SW 1271 (cell line): ENCODE measurements at places on chromosomes 5 and 9.

- DNase-seq, result no peak
These were observed 60.8 kb downstream of the ECPAS start for GRCh38 chr9:111423389-111423788.

DNA sequence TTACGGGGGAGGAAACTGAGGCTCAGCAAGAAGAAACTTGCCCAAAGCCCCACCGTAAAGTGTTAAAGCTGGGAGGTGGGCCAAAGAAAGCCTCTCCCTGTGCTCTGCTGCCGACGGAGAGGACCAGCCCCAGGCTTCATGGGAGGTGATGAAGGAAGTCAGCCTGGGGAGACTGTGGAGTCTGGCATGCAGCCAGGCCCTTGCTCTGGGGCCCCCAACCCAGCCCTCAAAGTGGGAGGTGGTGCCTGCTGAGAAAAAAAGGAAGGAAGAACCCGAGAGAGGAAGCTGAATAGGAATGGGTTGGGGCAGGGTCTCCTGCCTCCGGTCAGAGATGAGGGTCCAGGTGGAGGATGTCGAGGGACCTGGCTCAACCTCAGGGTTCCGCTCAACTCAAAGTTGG, 3.8 kb downstream of the RNF44 start:
- DNase-seq, result no peak

DNA sequence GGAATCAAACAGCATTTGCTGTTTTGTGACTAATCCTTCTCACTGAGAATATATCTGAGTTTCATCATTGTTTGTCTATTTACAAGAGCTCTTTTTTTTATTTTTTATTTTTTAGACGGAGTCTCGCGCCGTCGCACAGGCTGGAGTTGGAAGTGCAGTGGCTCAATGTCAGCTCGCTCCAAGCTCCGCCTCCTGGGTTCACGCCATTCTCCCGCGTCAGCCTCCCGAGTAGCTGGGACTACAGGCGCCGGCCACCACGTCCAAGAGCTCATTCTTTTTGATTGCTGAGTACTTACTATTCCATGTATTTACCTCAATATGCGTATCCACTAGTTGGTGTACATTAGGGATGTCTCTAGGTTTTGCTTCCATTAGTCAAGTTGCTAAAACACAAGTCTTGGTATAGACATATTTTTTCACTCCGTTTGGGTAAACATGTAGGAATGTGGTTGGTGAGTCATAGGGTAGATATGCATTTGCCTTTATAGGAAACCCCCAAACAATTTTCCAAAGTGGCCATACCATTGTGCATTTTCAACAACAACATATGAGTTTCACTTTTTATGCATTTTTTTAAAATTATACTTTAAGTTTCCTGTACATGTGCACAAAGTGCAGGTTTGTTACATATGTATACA, 1005.0 kb upstream of the CDH10 start:
- no peak for DNase-seq

DNA sequence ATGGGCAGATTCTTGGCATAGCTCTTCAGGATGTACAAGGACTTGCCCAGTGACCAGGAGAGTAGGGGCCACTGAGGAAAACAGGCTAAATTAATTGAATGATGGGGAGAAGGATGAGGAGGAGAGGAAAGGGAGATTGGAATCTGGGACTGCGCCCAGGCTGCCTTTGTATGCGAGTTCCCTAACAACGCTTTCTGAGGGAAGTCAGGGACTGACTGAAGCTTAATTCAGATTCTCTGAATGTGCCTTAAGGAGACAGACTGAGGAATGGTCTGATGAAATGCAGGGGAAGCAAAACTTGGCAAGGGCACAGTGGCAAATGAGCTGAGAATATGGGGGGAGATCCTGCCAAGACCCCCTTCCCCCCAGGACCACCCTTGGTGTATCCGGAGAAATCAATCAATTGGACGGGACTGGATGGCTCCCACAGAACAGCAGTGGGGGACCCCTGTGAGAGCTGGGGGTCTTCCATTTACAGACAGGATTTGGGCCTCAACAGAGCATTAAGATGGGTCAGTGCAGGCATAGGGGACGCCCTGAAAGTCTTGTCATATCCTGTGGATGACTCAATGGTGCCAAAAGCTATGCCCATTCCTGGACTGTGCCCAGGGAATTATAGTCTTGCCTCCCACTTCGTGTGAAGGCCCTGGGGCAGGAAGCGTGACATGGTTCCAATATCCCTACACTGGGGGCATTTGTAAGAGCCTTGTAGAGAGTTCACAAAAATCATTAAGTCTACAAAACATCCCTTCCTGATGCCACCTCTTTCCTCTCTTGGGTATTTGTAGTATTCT, 215.5 kb upstream of the TNC start:
- no peak for DNase-seq

- DNase-seq, result no peak
These were observed 138.8 kb upstream of the RETREG1 start for GRCh38 chr5:16755641-16756040.

DNA sequence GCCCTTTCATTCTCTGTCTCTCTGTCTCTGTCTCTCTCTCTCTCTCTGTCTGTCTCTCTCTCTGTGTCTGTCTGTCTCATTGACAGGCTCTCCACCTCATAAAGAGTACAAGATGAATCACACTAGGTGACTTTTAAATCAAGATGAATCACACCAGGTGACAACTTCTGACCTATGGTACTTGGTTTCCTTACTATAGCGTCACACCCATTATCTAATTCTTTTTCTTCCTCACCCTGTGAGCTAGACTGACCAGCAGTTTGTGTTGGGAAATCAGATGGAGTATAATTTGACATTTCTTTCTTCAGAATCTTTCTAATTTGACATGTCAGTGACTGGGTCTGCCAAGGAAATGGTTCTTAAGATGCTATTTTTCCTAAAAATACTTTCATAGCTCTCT, 232.9 kb downstream of the ARRDC3 start:
- no peak for DNase-seq

DNA sequence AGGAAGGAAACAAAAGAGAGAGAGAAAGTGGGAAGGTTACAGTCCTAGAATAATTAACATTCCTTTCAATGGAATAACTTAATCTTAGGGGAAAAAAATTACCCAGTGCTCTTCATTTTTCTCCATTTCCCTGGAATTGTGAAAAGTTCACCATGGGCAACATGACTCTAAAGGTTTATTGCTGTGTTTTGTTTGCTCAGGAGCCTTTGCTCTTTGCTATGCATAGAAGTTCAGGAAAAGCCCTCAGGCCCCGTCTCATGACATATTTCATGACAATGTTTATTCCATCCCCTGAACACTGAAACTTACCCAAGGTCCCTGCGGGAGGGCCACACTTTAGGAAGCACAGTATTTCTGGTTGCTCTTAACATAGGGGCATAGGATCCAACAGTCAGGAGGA, 9.8 kb upstream of the CTSL start:
- DNase-seq, result no peak

- DNase-seq, result no peak
These were observed 167.7 kb upstream of the MPDZ start for GRCh38 chr9:13446938-13447842.

- DNase-seq, result no peak
These were observed 627.2 kb downstream of the ISL1 start for GRCh38 chr5:52010454-52010853.

DNA sequence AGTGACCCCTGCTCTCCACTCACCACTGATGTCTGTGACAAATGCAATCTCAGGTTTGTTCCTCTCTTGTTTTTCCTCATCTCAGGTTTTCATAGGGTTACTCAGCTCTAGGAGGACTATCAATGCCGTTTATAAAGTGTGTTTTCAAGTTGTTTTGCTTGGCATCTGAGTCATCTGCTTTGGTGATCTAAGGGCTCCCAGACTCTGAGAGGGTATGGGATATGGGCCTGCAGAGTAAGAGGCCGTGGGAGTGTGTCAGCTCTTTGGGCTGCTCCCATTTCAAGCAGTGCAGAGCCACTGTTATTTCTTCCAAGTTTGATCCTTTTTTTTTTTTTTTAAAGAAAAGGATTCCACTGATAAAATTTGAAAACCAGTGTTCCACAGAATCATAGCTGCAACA, 46.3 kb downstream of the NNT start:
- no peak for DNase-seq

DNA sequence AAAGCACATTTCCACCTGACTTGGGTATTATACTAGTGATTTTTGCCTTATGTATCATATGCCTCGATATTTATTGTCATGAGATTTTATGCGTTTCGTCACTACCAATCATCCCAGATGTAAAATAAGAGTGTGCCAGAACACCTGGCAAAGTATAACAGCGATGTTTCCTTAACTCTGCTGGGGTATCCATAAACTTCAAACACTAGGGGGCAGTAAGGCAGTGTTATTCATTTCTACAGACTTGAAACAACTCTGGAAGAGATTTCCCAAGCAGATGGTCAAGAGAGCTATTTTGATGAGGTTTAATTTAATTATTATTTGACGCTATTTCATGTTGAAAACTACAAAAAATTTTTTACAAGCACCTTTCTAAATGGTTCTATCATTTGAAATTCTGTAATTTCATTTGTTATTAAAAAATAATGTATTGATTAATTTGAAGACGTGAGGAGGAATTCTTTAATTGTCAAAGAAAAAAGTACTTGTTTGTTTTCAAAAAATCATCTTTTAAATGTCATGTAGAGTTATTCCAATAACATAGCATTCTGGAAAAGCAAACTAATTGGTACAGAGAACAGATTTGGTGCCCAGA, 388.5 kb upstream of the CTNND2 start:
- DNase-seq, result peak; percentile 36

DNA sequence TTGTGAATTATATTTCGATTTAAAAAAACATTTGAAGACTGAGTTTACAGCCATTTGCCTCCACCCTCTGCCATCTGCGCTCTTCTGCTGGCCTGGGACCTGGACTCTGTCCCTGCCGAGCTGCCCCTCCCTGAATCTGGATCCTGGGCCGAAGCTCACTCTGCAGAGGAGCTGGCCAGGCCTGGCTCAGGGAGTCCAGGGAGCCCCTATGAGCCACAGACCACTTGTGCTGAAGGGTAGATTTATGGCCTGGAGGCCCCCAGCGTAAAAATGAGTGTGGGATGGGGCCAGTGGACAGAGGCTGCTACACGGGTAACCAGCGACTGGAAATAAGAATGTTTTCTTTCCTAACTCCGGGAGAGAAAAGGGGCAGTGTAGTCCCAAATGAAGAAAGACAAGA, 129.8 kb downstream of the FGF18 start:
- no peak for DNase-seq

- no peak for DNase-seq
These were observed 71.9 kb downstream of the ACTL7B start for GRCh38 chr9:108783731-108784495.

GRCh38 chr5:81290146-81290545, 11.2 kb upstream of the ZCCHC9 start:
- no peak for DNase-seq

- no peak for DNase-seq
These were observed 32.9 kb upstream of the ENTREP1 start for GRCh38 chr9:69292078-69292477.

- DNase-seq, result no peak
These were observed 4.4 kb upstream of the ZDHHC12 start for GRCh38 chr9:128728298-128728697.

GRCh38 chr9:20065046-20065445, 276.2 kb upstream of the SLC24A2 start:
- no peak for DNase-seq

- DNase-seq, result no peak
These were observed 27.7 kb downstream of the UBLCP1 start for GRCh38 chr5:159290741-159291140.

- peak; percentile 81 for DNase-seq
These were observed 682 bp upstream of the SPTAN1 start for GRCh38 chr9:128551657-128552152.

GRCh38 chr9:88187631-88188030, 49.4 kb upstream of the SPATA31C2 start:
- no peak for DNase-seq

DNA sequence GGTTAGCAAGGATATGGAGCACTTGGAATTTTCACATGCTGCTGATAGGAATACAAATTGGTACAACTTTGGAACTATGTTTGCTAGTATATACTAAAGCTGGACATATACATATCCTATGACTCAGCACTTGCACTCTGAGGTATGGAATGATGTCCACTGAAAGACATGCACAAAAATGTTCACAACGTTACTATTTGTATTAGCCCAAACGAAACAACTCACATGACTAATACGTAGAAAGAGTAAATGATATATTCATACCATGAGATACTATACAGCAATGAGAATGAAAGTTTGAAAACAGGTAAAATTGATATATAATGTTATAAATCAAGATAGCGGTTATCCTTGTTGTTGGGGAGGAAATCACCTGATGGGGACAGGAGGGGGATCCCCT, 45.5 kb upstream of the CDC42SE2 start:
- DNase-seq, result no peak

- DNase-seq, result no peak
These were observed 976 bp downstream of the RXFP3 start for GRCh38 chr5:33937017-33937706.

DNA sequence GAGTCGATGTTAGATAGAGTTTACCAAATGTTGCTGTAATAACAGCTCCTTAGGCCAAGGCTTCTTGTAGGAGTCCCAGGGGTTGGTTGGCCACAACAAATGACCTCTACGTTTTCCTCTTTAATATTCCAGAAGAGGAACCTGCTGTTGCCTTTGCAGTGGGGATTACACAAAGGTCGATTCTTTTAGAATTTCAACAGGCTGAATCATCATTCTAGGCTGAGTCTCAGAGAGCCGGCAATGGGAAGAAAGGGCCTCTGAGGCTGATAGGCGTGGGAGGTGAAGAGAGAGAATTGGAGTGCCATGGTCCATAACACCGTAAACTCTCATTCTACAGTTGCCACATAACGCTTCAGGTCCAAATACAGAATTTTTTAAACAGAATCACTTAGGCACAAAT, 405.9 kb upstream of the DAP start:
- DNase-seq, result no peak

- no peak for DNase-seq
These were observed 70.6 kb downstream of the ADAMTS2 start for GRCh38 chr5:179274321-179275315.

DNA sequence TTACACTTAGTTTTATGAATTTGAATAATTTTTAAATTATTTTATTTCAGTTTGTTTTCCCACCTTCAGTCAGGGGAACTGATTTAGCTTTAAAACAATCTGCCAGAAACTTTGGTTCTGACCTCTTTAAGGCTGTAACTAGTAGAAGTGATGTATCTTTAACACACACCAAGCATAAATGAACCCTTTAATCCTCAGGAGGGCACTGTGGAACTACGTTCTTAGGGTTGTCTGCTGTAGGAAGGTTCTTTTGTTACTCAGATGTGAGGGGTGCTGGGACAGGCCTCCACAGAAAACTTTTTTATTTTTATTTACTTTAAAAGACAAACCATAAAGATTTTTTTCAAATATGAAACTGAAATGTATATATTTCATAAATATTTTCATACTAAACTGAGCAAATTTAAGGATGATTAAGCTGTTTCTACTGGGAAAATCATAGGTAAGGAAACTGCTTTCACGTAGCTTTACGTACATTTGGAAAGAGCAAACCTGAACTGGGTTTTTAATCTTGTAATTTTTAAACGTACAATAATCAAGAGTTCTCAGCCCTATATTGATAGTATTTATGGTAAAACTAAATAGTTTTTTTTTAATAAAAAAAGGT, 5.3 kb downstream of the KLF4 start:
- peak; percentile 81 for DNase-seq

- no peak for DNase-seq
These were observed 85.5 kb upstream of the PPP1R26 start for GRCh38 chr9:135394131-135394530.
